ENCODE measurements at places on chromosomes 1 and 21. TPM values are rescaled to one million over a fixed set of nuclear protein-coding genes. Genes with fewer than 3 reads are reported as not detected.
A peak's percentile ranks its signal among the peaks of the same experiment; 100 is the strongest.

The RIIAD1 gene
- not detected for polyA plus RNA-seq

The MNDA gene
- 1.3 TPM for polyA plus RNA-seq

The EFNA1 gene
- 3.1 TPM for polyA plus RNA-seq

The TDRD5 gene
- polyA plus RNA-seq: not detected

- H3K27ac ChIP-seq: no peak overlapping the region
- no peaks in the 10 kb centered on the region for H3K4me1 ChIP-seq
- no peaks in the 10 kb centered on the region for H3K27me3 ChIP-seq
Observed at GRCh38 chr1:81408419-81408818, 392.3 kb upstream of the ADGRL2 start.

GRCh38 chr1:4801192-4801924, 146.9 kb downstream of the AJAP1 start:
- no peak overlapping the region for H3K4me3 ChIP-seq
- no peaks in the 10 kb centered on the region for H3K36me3 ChIP-seq
- no peaks in the 10 kb centered on the region for H3K4me1 ChIP-seq
- H3K27me3 ChIP-seq: no peaks in the 10 kb centered on the region
- no peak overlapping the region for H3K27ac ChIP-seq

GRCh38 chr1:236206548-236206947, 64.2 kb downstream of the GPR137B start:
- H3K27me3 ChIP-seq: no peaks in the 10 kb centered on the region
- no peak overlapping the region for H3K27ac ChIP-seq
- H3K4me1 ChIP-seq: no peaks in the 10 kb centered on the region
- H3K4me3 ChIP-seq: no peak overlapping the region
- H3K36me3 ChIP-seq: peaks cover 28% of the 10 kb centered on the region

- no peak overlapping the region for H3K27ac ChIP-seq
- no peak overlapping the region for H3K4me3 ChIP-seq
- DNase-seq: peak; percentile 38
- H3K36me3 ChIP-seq: no peaks in the 10 kb centered on the region
- no peaks in the 10 kb centered on the region for H3K27me3 ChIP-seq
- H3K4me1 ChIP-seq: no peaks in the 10 kb centered on the region
Observed at GRCh38 chr1:213852107-213852506, 135.7 kb upstream of the PROX1 start.

DNA sequence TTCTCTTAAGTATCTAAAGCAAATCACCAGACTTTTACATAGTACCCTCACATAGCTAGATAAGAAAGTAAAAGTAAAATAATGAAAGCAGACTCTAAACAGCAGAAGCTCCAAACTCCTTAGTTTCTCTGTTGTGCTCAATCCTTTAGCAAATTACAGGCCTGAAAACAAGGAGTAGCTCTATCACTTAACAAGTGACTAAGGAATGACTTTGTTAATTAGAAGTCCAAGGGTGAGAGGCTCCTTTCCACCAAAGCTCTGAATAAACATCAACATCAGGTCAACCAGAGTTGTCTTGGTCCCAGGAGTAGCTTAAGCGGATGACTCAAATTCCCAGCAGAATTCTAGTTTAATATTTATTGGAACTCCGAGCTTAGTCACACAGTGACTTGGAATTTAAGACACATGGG, 5.9 kb downstream of the NRIP1 start:
- H3K27me3 ChIP-seq: peaks cover 7% of the 10 kb centered on the region
- peak overlapping the region; percentile 16 for H3K4me3 ChIP-seq
- H3K4me1 ChIP-seq: peaks cover 12% of the 10 kb centered on the region

- no peaks in the 10 kb centered on the region for H3K4me1 ChIP-seq
- DNase-seq: no peak
- H3K27me3 ChIP-seq: peaks cover 3% of the 10 kb centered on the region
- H3K27ac ChIP-seq: no peak overlapping the region
- no peak overlapping the region for H3K4me3 ChIP-seq
- H3K36me3 ChIP-seq: no peaks in the 10 kb centered on the region
Observed at GRCh38 chr1:60068393-60069045, 5.1 kb downstream of the C1orf87 start.

DNA sequence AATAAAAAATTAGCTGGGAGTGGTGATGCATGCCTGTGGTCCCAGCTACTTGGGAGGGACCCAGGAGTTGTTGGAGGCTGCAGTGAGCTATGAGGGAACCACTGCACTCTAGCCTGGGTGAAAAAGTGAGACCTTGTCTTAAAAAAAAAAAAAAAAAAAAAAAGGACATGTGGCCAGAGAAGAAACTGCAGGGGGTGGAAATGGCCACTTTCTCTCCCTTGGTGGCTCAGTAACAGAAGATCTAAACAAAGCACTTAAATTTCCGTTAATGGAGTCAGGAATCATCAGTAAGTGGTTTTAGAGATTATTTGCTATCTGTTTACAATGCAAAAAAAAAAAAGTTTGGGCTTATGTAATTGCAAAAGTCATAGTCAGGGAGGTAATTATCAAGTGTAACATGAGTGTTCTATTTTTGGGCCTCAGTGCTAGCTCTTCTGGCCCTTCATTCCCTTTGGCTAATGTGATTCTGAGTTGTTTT, 19.3 kb upstream of the OPRD1 start:
- DNase-seq: no peak
- H3K27ac ChIP-seq: no peak overlapping the region
- no peak overlapping the region for H3K4me3 ChIP-seq

DNA sequence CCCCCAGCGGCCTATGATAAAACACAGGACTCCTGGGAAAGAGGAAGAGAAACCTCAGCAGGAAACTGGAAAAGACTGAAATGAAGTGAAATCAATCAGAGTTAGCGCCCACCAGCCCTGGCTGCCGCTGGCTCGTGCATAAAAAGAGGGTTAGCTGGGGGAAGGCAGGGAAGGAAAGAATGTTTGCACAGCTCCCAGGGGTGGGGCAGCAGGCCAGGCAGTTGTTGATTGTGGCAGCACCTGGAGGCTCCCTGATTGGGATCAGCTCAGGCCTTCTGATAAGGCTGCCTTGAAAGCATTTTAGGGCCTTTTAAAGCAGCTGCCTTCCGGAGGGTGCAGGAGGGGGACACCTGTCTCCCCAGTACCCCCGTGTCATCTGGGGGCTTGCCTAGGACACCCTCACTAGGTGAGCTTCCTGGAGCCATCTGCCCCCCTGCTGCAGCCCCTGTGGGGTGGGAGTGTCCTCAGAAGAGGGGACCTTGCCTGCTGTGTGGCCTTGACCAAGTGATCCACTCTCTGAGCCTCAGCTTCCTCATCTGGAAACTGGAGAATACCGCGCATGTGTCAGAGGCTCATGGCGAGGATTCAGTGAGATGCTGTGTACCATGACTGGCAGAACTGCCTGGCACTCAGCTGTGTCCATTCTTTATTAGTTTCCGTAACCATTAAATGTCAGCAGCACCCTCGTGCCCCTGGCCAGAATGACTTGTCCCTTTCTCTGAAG, 6.6 kb downstream of the EPHB2 start:
- H3K36me3 ChIP-seq: no peaks in the 10 kb centered on the region
- peaks cover 2% of the 10 kb centered on the region for H3K27me3 ChIP-seq
- no peaks in the 10 kb centered on the region for H3K4me1 ChIP-seq
- H3K27ac ChIP-seq: no peak overlapping the region

- H3K36me3 ChIP-seq: peaks cover 25% of the 10 kb centered on the region
- H3K27ac ChIP-seq: no peak overlapping the region
- H3K27me3 ChIP-seq: no peaks in the 10 kb centered on the region
- H3K4me3 ChIP-seq: no peak overlapping the region
- peaks cover 16% of the 10 kb centered on the region for H3K4me1 ChIP-seq
Observed at GRCh38 chr1:248841702-248842395, 3.8 kb downstream of the ZNF672 start.

DNA sequence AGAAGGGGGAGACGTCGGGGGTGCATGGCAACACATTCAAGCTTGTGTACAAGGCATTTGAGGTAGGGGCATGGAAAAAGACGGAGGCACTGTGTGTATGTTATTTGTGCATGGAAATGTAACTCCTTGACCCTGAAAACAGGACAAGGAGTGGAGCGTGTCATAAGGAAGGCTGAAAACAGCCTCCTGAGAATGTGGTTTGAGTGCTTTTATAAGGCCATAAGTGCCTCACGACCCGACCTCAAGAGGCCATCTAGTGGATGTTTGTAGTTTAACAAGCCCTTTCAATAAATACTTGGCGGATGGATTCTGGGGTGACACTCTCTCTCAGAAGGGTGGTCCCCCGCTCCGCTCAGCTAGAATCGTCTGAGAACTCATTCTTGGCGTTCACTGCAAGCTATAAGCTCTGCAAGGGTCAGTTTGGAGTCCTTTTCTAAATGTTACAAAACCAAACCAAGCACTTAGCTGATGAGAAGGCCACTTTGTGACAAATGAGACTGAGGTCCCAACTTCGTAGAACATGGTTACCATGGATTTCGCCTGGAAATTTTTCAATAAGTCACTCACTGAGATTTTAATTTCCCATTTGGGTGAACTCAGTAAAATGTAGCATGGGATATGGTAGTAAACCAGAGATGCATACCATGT, 38.8 kb upstream of the CLCA4 start:
- no peaks in the 10 kb centered on the region for H3K4me1 ChIP-seq
- no peak for DNase-seq
- H3K36me3 ChIP-seq: no peaks in the 10 kb centered on the region
- H3K4me3 ChIP-seq: no peak overlapping the region
- no peak overlapping the region for H3K27ac ChIP-seq

DNA sequence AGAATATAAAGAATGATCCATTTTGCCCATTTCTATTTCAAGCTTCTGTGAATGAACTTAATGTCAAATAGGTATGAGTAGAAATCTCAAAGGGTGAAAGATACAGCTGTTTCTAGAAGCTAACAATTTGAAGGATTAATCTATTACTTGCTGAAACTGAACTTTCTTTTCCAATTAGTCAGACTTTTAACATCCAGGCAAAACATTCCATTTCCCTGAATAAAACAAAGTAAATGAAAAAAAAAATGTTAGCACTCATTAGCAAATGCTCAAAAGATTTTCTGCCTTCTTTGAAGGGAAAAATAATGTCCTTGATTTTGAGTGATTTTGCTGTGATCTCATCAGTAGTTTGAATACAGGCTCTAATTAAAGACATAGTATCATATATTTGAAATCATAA, 447.6 kb upstream of the PRMT6 start:
- DNase-seq: no peak
- H3K27me3 ChIP-seq: no peaks in the 10 kb centered on the region
- H3K36me3 ChIP-seq: no peaks in the 10 kb centered on the region
- no peak overlapping the region for H3K4me3 ChIP-seq

- H3K4me3 ChIP-seq: peak overlapping the region; percentile 87
- H3K27me3 ChIP-seq: no peaks in the 10 kb centered on the region
- H3K36me3 ChIP-seq: no peaks in the 10 kb centered on the region
Observed at GRCh38 chr21:23887725-23888306, 1719.5 kb downstream of the MRPL39 start.

DNA sequence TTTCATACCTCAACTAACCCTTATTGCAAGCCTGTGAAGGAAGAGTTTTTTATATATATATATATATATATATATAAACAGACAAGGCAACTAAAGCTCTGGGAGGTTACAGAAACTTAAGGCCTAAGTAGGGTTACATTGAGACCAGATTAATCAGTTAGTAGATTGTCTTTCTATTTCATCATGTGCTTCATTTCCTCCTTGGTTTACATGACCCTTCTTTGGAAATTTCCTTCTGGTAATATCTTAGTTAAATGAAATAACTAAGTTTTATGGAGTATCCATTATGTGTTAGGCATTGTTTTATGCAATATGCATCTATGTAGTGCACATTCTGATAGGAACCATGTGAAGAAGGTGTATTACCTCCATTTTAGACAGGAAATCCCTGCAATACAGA, 112.7 kb downstream of the FGGY start:
- H3K4me1 ChIP-seq: no peaks in the 10 kb centered on the region
- no peak overlapping the region for H3K27ac ChIP-seq
- no peak overlapping the region for H3K4me3 ChIP-seq
- H3K36me3 ChIP-seq: no peaks in the 10 kb centered on the region
- DNase-seq: no peak

DNA sequence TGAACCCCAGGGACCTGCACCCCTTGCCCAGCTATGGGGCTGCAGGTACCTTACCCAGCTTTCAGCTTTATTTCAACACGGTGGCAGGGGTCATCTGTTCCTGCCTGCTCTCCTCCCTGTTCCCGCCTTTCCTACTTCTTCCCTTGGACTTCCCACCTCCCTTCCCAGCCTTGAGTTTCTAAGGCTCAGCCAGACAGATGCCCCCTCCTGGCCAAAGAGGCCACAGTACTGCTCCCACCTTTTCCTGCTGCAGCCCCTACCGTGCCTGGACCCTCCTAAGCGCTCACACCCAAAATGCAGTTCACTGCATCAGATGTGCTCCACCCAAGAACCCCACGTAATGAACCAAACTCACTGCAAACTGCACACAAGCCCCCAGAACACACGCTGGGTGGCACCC, 7.7 kb downstream of the NOC2L start:
- DNase-seq: no peak
- H3K36me3 ChIP-seq: peaks cover 84% of the 10 kb centered on the region
- H3K27me3 ChIP-seq: no peaks in the 10 kb centered on the region
- no peaks in the 10 kb centered on the region for H3K4me1 ChIP-seq

DNA sequence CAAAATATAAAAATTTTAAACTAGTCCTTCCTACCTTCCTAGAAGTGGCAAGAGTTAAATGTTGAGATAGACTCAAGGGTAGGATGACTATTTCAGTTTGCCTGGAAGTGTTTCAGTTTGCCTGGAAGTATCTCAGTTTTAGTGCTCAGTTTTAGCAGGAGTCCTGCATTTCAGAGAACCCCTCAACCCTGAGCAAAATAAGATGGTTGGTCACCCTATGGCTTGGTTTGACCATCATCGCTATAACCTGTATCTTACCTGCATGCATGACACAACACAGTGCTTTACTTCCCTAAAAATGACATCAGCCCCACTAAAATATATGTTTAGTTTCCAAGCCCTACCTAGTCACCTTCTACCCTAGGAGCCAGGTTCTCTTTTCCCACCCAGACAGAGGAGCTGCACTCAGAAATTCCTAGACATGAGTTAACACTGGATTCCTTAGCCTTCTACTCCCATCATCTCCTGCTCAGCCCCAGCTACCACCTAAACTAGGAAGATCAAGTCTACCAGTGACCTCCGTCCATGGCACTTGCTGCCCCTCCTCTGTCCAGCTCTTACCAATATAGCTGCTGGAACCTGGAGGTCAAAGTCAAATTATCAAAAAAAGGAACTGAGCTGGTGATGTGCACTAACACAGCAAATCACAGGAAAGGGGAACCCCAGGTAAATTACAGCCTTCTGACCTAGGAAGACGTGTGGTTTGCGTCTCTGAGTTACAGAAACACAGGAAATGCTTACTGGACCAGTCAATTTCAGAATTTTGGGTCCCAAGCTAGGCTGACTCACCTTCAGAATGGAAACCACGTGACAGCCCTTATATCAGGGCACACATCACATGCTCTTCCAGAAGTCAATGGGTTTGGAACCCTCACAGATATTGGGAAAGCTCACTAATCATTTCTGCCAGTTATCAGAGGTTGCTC, 2.2 kb upstream of the G0S2 start:
- H3K36me3 ChIP-seq: no peaks in the 10 kb centered on the region
- peaks cover 22% of the 10 kb centered on the region for H3K4me1 ChIP-seq
- peak; percentile 54 for DNase-seq
- no peak overlapping the region for H3K4me3 ChIP-seq
- peaks cover 40% of the 10 kb centered on the region for H3K27me3 ChIP-seq
